ENCODE measurements at places on chromosomes 13 and 19.
A peak's percentile ranks its signal among the peaks of the same experiment; 100 is the strongest.

DNA sequence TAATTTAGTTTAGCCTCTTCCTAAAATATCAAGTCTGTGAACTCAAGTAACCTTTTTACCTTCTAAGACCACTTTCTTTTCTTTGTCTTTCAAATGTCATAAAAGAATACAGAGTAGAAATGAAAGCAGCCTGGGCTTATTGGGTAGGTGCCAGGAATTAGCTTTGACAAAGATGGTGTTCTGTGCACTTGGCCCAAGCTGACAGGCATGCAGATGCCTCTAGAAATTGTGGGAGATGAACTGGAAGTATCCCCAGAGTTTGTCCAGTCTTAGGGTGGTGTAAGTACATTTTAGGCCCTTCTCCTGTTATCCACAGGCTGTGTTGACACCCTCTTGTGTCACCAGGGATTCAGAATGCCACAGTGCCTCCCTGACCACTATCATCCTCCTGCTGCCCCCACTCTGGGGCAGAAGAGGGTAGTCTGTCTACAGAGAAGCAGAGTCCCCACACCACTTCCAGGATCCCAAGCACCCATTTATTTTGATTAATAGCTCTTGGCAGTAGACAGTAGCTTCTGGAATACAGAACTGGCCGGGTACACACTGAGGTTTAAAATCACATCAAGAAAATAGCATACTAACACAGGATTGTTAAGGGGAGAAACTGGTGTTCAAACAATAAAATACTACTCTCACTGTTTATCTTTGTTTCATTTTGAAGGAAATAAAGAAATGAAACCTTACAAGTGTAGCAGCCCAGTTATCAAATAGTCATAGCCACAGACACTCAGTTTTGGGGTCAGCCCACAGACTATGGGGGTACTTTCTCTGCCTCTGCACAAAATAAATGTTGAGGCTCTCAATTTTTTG, 343.2 kb downstream of the KCNRG start:
- H3K27me3 ChIP-seq: peaks cover 6% of the 10 kb centered on the region
- no peak for DNase-seq
- H3K36me3 ChIP-seq: no peaks in the 10 kb centered on the region
- H3K4me1 ChIP-seq: peaks cover 56% of the 10 kb centered on the region
- no peak overlapping the region for H3K4me3 ChIP-seq
- no peak overlapping the region for H3K27ac ChIP-seq

DNA sequence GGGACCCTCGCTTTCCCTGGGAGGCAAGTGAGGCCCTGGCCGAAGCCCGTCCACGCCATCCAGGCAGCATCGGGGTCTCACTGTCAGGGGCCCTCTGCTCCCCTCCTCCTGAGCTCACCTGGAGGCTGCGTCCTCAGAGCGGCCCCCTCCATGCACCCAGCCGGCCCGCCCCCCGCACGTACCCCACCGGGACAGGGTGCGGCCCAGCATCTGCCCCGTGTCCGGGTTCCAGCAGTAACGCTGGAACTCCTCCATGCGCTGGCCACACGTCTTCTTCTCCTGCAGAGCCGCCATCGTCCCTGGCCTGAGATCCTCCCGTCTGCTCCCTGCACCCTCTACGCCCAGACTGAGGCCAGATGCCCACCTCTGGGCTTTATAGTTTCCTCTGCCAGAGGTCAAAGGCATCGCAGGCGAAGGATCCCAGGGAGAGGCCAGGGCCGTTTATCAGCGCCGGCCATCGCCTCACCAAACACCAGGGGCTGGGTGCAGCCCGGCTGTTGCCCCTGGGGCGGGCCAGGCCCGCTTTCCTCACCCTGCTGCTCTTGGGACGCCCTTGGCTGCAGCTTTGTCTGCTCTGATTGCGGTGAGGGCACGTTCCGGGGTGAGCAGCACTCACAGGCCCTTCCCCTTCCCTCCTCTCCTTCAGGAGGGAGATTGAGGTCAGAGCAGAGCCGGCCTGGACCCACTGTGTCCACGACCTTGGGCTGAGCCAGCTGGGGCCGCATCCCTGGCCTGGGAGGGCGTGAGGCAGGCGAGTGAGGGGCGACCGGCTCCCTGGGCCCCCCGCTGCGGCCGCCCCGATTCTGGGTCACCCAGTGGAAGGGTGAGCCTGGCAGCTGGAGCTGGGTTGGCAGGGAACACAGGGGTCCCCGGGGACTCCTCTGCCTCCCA, at the start of gene ATP4B:
Gene ATP4B (minus strand): TSS at position 348 of the 891 bp plus-strand sequence. CDS start 54 bp downstream, at position 294.
- H3K27ac ChIP-seq: no peak within 1 kb of the TSS
- no peak within 1 kb of the TSS for H3K4me3 ChIP-seq
- no peaks in the 10 kb centered on the region for H3K27me3 ChIP-seq
- H3K4me1 ChIP-seq: peaks cover 10% of the 10 kb centered on the region
- H3K36me3 ChIP-seq: no peaks in the 10 kb centered on the region

GRCh38 chr19:7853770-7854128, 20.4 kb downstream of the PRR36 start:
- H3K36me3 ChIP-seq: no peaks in the 10 kb centered on the region
- peaks cover 3% of the 10 kb centered on the region for H3K27me3 ChIP-seq
- H3K27ac ChIP-seq: no peak overlapping the region
- no peak for DNase-seq

- no peak overlapping the region for H3K4me3 ChIP-seq
- H3K27me3 ChIP-seq: peaks cover 9% of the 10 kb centered on the region
- DNase-seq: no peak
- no peak overlapping the region for H3K27ac ChIP-seq
Measured at GRCh38 chr13:44299152-44299943, 74.3 kb upstream of the SERP2 start.

DNA sequence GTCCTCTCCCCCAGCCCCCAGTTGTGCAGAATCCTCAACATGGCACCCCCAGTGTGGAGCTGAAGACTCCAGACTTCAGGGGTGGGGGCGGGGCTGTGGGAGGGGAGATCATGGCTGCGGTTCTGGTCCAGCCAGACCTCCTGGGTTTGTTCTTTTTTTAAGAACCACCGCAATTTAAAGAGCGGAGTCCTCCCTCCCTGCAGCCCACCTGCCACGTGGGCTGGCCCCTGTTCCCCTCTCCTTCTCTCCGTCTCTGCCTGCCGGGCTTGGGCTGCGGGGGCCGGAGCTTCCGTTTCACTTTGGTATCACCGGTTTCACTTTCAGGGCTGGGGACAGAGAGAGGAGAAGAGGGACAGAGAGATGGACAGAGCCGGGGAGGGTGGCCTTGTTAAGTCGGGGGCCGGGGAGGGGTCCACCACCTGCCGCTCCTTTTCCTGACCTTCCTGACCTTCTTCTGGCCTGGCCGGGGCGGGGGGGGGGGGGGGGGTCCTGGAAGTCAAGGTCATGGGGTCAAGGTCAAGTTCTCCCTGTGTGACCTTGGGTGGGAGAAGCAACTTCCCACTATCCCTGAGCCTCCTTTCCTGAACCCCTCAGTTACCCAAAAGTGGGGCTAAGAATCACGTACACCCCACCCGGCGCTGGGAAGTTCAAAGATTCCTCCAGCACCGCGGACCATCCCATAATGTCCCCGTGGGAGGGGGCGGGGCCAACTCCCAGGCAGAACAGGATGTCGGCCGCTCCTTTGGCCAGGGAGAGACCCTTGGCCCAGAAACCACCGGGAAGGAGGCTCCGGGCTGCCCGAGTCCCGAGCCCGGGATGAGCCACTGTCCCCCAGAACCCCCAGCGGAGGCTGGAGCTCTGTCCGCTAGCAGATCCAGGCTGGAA, 11.3 kb upstream of the ZBTB7A start:
- peaks cover 36% of the 10 kb centered on the region for H3K4me1 ChIP-seq
- DNase-seq: peak; percentile 71
- H3K4me3 ChIP-seq: peak overlapping the region; percentile 63

- no peak overlapping the region for H3K27ac ChIP-seq
- no peaks in the 10 kb centered on the region for H3K27me3 ChIP-seq
- no peak for DNase-seq
Measured at GRCh38 chr13:84951128-84951527, 848.1 kb downstream of the SLITRK6 start.

All from activated T-cell treated with anti-CD3 and anti-CD28 coated beads, Interleukin-2, amount 50 U/mL, for 24 hours (primary cell).